ENCODE measurements at places on chromosomes 1 and 21. TPM values are rescaled to one million over a fixed set of nuclear protein-coding genes. Genes with fewer than 3 reads are reported as not detected.

RPS6KC1 gene
- 64.2 TPM for total RNA-seq

DNA sequence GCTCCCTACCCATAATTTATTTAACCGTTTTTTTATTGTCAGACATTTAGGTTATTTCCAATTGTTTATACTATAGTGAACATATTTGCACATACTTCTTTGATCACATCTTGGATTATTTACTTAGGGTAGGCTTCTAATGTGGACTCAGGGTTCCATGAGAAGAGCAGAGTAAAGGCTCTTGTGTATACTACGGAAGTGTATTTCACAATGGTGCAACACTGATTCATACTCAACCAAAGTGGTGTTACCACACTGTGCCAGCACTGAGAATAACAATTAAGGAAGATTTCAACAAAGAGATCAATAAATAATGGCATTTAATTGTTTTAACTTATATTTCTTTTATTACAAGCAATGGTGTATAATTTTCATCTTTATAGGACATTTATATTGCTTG is 251.2 kb downstream of the ZNF326 start:
- H3K4me3 ChIP-seq: no peak overlapping the region
- H3K4me1 ChIP-seq: no peaks in the 10 kb centered on the region
- no peak for DNase-seq
- H3K27me3 ChIP-seq: no peaks in the 10 kb centered on the region

DNA sequence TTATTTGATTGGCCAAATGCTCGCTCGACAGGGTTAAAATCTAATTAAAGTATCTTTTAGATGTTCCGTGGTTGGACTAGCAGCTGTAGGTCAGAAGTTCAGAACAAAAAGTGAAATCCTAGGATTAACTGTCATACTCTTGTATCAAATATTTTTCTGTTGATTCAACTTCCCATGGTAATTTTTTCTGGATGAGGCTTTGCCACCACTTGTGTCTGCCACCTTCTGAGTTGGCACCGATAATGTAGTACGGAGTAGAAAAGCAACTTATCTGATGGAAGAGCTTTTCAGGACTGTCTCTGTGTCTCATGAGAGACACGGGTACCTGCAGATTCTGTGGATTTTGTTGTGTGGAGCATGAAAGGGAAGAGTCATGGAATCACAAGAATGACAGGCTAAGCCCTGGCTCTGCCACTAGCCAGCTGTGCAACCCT is 44.6 kb upstream of the CNN3 start:
- no peaks in the 10 kb centered on the region for H3K27me3 ChIP-seq
- no peaks in the 10 kb centered on the region for H3K36me3 ChIP-seq
- no peak overlapping the region for H3K4me3 ChIP-seq
- peak overlapping the region; percentile 84 for H3K27ac ChIP-seq

HMGCL gene
- 46.6 TPM for total RNA-seq

COL18A1 gene
- 73.0 TPM for total RNA-seq

DNA sequence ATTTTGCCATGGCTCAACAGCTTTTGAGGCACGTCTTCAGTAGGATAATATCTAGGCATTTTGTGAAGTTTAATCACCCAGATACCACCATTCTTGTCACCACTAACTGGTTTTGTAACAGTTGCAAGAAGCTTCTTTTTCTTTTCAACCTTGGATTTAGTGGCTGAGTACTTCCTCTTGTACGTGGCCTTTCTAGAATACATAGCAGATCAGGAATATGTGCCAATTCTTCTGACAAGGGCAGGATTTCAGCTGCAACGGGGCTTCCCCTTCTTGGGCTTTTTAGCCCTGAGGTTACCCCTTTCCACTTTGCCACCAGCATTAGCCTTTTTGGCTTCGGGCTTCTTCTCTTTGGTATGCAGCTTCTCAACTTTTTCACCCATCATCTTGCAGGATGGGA is 79.3 kb upstream of the WARS2 start:
- H3K4me1 ChIP-seq: no peaks in the 10 kb centered on the region
- H3K36me3 ChIP-seq: no peaks in the 10 kb centered on the region
- no peaks in the 10 kb centered on the region for H3K27me3 ChIP-seq
- H3K27ac ChIP-seq: no peak overlapping the region

- H3K4me3 ChIP-seq: no peak overlapping the region
- DNase-seq: no peak
- no peaks in the 10 kb centered on the region for H3K36me3 ChIP-seq
- H3K27ac ChIP-seq: no peak overlapping the region
- no peaks in the 10 kb centered on the region for H3K27me3 ChIP-seq
- H3K4me1 ChIP-seq: peaks cover 8% of the 10 kb centered on the region
These were observed 60.6 kb downstream of the SCCPDH start for GRCh38 chr1:246784621-246785493.

TMED5 gene
- total RNA-seq: 47.1 TPM

GRCh38 chr21:14923468-14923867 is 141.3 kb downstream of the NRIP1 start:
- no peak overlapping the region for H3K4me3 ChIP-seq
- no peaks in the 10 kb centered on the region for H3K4me1 ChIP-seq
- H3K27ac ChIP-seq: no peak overlapping the region
- no peaks in the 10 kb centered on the region for H3K27me3 ChIP-seq
- H3K36me3 ChIP-seq: no peaks in the 10 kb centered on the region

GRCh38 chr21:19029816-19030215 is 626.2 kb upstream of the TMPRSS15 start:
- no peaks in the 10 kb centered on the region for H3K36me3 ChIP-seq
- no peak for DNase-seq
- no peak overlapping the region for H3K4me3 ChIP-seq
- no peaks in the 10 kb centered on the region for H3K27me3 ChIP-seq

- no peaks in the 10 kb centered on the region for H3K4me1 ChIP-seq
- no peak for DNase-seq
- no peak overlapping the region for H3K27ac ChIP-seq
- no peaks in the 10 kb centered on the region for H3K36me3 ChIP-seq
- no peaks in the 10 kb centered on the region for H3K27me3 ChIP-seq
These were observed 1.6 kb upstream of the HYI start for GRCh38 chr1:43455213-43455889.

DNA sequence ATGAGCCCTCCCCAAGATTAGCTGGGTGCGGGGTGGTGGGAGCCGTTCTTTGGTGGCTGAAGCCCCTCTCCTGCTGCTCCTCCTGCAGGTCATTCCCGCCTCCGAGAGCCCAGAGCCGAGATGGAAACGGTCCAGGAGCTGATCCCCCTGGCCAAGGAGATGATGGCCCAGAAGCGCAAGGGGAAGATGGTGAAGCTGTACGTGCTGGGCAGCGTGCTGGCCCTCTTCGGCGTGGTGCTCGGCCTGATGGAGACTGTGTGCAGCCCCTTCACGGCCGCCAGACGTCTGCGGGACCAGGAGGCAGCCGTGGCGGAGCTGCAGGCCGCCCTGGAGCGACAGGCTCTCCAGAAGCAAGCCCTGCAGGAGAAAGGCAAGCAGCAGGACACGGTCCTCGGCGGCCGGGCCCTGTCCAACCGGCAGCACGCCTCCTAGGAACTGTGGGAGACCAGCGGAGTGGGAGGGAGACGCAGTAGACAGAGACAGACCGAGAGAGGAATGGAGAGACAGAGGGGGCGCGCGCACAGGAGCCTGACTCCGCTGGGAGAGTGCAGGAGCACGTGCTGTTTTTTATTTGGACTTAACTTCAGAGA is 448 bp downstream of the G0S2 start:
- peak overlapping the region; percentile 51 for H3K27ac ChIP-seq
- no peaks in the 10 kb centered on the region for H3K36me3 ChIP-seq
- no peaks in the 10 kb centered on the region for H3K4me1 ChIP-seq
- peak overlapping the region; percentile 49 for H3K4me3 ChIP-seq

DNA sequence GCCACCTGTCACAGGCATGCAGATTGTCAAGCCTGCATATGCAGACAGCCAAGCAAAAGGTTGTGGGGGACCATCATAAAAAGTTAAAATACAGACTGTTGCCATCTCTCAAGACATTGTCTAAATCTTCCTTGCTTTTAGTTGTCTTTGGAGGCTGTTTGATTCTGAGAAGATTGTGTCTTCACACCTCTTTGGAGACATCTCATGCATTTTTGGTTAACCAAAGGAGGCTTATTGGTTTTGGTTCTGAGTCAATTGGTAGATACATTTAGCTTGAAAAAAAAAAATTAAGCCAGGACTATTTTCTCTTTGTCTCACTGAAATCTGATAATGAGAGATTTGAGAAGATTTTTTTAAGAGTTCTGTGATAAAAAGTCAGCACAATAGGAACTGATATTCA is 217.6 kb downstream of the LYPLAL1 start:
- DNase-seq: no peak
- no peak overlapping the region for H3K4me3 ChIP-seq
- H3K27ac ChIP-seq: no peak overlapping the region
- no peaks in the 10 kb centered on the region for H3K4me1 ChIP-seq

DNA sequence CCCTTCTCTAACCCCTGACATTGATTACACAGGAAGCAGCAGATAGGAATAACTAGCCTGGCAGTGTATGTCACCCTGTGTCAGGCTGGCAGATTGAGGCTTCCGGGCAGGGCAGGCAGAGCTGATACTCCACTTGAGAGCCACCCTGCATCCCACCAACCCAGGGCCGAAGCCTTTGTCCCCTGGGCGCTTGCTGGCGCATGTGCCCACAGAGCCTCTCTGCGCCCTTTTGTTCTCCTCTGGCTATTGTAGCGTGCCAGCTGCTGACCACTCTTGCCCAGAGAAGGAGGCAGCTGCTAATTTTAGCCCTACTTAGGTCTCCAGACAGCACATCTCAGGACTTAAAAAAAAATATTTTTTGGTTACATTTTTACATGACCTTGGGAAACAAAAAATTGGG is 304.9 kb downstream of the HHAT start:
- H3K36me3 ChIP-seq: no peaks in the 10 kb centered on the region
- no peaks in the 10 kb centered on the region for H3K27me3 ChIP-seq
- H3K4me1 ChIP-seq: no peaks in the 10 kb centered on the region
- no peak overlapping the region for H3K27ac ChIP-seq
- H3K4me3 ChIP-seq: no peak overlapping the region

DNA sequence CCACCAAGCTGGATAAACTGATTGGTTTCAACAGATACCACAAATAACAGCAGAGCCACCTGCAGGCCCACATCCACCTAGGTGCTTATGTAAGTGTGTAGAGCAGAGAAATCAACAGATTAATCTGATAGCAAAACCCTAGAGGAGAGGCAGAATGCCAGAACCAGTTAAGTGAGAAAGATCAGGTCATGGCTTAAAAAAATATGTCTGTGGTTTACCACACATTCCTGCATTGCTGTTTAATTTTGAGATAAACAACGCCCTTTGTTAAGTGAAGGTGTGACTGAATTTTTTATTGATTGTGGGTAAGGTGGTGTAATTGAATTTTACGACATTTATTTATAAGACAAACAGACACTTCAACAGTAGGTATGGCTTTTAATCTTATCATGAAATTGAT is 21.2 kb downstream of the CRNN start:
- H3K36me3 ChIP-seq: no peaks in the 10 kb centered on the region
- H3K4me1 ChIP-seq: no peaks in the 10 kb centered on the region
- H3K27me3 ChIP-seq: no peaks in the 10 kb centered on the region

- no peaks in the 10 kb centered on the region for H3K36me3 ChIP-seq
- no peak overlapping the region for H3K4me3 ChIP-seq
- DNase-seq: peak; percentile 87
These were observed 118.4 kb downstream of the KCNN3 start for GRCh38 chr1:154751690-154752089.

GRCh38 chr1:176682830-176683535 is 220.0 kb downstream of the PAPPA2 start:
- no peaks in the 10 kb centered on the region for H3K36me3 ChIP-seq
- H3K27ac ChIP-seq: no peak overlapping the region
- no peak for DNase-seq
- H3K27me3 ChIP-seq: no peaks in the 10 kb centered on the region
- no peak overlapping the region for H3K4me3 ChIP-seq

- no peaks in the 10 kb centered on the region for H3K36me3 ChIP-seq
- peaks cover 5% of the 10 kb centered on the region for H3K27me3 ChIP-seq
- peak; percentile 25 for DNase-seq
- peak overlapping the region; percentile 36 for H3K4me3 ChIP-seq
- H3K27ac ChIP-seq: no peak overlapping the region
These were observed 87.8 kb downstream of the PRKAB2 start for GRCh38 chr1:147084273-147085096.

DNA sequence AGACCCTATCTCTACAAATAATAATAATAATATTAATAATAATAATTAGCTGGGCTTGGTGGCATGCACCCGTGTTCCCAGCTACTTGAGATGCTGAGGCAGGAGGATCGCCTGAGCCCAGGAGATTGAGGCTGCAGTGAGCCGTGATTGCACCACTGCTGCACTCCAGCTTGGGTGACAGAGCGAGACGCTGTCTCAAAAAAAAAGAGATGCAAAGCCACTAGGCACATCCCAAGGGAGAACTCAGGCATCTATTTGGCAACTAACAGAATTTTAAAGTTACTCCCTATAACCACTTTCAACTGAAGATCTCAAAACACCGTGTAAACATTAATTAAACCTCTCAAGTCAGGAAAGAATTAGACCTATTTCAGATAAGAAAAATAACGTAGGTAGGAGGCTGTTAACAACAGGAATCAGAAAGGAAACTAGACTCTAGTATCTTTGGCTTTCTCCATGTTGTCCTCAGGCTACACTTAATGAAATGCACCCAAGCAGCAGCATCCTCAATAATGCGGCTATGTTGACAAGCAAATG is 3.7 kb downstream of the RNF19B start:
- H3K4me3 ChIP-seq: no peak overlapping the region
- H3K27me3 ChIP-seq: no peaks in the 10 kb centered on the region
- H3K27ac ChIP-seq: peak overlapping the region; percentile 96
- no peak for DNase-seq

GRCh38 chr21:31987696-31988095 is 114.9 kb downstream of the HUNK start:
- H3K27me3 ChIP-seq: no peaks in the 10 kb centered on the region
- no peaks in the 10 kb centered on the region for H3K36me3 ChIP-seq
- DNase-seq: no peak
- H3K27ac ChIP-seq: no peak overlapping the region
- no peak overlapping the region for H3K4me3 ChIP-seq

CFHR3 gene
- 0.61 TPM for total RNA-seq

DNA sequence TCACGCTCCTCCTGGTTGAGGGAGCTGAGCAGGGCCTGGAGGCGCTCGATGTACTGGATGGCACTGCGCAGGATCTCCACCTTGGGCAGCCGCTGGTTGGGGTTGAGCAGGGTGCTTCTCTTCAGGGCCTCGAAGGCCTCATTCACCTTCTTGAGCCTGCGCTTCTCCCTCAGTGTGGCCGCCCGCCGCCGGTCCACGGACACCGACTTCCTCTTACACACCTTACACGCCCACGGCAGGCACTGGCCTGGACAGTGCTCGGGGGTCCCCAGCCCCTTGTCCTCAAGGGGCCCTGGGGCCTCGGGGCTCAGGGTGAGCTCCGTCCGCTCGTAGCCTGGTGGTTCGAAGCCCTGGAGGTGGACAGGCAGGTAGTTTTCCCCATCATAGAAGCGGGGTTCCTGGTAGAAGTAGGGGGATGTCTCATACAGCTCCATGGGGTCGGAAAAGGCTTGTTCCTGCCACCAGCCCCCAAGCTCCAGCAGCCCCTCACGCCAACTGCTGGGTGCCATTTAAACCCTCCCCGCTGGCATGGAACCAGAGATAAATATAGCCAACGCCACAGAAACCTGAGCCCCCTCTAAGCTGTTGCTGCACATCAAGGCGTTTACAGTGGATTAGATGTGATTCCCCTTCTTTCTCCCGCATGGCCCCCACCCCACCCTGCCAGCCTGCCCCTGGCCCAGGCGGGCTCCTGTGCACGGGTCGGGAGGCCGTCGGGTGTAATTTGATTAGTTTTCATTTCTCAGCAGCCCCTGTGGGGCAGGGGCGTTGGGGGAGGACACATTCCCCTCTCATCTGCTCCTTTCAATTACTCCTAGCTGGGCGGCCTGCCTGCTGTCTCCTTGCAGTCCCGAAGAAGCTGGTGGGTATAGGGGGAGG is at the start of gene MYOG:
TSS of gene MYOG (minus strand) at position 485 of the 879 bp plus-strand sequence. CDS start at position 434, 51 bp downstream.
- no peaks in the 10 kb centered on the region for H3K4me1 ChIP-seq
- H3K36me3 ChIP-seq: no peaks in the 10 kb centered on the region
- no peak within 1 kb of the TSS for H3K27ac ChIP-seq
- H3K27me3 ChIP-seq: no peaks in the 10 kb centered on the region

Data from uterus (tissue), 4 donors.